ENCODE measurements at places on chromosomes 11 and 22.

DNA sequence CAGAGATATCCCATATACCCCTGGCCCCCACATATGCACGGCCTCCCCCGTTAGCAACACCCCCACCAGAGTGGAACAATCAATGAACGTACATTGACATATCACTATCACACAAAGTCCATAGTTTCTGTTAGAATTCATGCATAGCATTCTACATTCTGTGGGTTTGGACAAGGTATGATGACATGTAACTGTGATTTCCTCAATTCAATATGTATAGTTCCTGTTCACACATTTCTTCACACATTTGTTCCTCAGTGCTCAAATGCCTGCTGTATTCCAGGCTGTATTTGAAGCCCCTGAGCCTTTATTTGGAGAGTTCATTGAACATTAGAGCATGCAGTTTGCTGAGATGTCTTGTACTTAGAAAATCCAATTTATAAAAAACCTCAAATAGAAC lies 69.9 kb downstream of the PTPRJ start:
- DNase-seq, result no peak

DNA sequence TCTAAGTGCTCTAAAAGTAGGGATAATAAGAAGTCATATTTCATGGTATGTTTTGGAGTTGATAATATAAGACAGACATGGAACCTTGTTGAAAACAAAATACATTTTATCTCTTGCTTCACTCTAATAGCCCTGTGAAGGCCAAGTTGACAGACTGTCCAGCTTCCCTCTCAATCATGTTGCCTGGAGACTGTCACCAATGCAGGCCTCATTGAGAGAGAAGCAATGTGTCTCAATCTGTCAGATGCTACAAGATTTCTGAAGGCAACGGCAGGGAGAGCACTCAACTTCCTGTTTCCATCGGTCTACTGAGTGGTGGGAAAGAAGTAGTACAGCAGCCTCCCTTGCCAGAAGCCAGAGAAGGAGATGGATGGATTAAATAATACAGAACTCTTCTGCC lies 23.6 kb upstream of the FJX1 start:
- DNase-seq, result no peak

GRCh38 chr11:106086135-106086534 lies 8.7 kb downstream of the AASDHPPT start:
- no peak for DNase-seq

GRCh38 chr11:66685276-66686099 lies 7.8 kb upstream of the RBM4B start:
- no peak for DNase-seq

- DNase-seq, result no peak
These were observed 84.8 kb downstream of the RTL6 start for GRCh38 chr22:44413211-44413610.

- no peak for DNase-seq
These were observed 659.9 kb upstream of the LUZP2 start for GRCh38 chr11:23836981-23837380.

DNA sequence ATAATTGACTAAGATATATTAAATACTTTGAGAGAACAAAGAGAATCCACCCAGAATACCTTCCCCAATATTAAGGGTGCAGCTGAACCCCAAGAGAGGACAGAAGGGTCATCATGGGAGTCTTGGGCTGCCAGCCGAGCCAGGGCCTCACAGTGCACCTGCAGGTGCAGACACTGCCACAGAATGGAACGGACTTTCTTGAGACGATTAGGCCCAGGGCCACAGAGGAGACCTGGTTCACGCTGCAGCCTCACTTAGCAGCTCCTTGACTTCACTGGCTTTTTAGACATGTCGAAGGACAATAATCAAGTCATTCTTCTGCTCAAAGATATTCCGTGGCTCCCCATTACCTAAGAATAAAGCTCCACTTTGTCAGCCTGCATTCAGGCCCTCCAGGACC lies 100.6 kb downstream of the PHF21B start:
- DNase-seq, result no peak

GRCh38 chr11:4459500-4459899 lies 10.4 kb downstream of the OR52K2 start:
- no peak for DNase-seq

DNA sequence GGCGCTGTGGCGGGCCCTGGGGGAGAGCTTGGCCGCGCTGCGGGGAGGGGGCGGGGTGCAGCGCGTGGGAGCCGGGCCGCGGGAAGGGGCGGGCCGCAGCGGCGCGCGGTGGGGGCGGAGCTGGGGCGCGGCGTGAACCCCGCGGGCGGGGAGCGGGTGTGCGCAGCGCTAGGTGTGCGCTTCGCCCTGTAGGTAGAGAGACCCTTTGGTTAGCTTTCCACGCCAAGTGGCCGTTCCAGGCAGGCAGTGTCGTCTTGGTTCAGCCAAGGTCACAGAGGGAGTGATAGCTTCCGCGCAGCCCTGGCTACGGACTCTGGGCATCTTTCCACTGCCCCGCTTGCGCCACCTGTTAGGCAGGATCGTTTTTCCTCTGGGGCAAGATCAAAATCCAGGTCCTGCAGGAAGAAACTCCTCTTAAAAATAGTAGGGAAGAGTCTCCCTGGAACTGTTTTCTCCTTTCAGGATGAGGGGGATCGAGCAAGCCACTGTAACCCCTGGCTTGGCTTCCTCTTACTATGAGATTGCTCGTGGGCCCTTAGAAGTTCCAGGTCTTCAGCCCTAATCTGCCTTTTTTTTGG lies 434 bp downstream of the BANF1 start:
- DNase-seq, result peak; percentile 65

- no peak for DNase-seq
These were observed 47.0 kb downstream of the STIM1 start for GRCh38 chr11:3902441-3902840.

- no peak for DNase-seq
These were observed 364.2 kb downstream of the TENM4 start for GRCh38 chr11:79076526-79077115.

DNA sequence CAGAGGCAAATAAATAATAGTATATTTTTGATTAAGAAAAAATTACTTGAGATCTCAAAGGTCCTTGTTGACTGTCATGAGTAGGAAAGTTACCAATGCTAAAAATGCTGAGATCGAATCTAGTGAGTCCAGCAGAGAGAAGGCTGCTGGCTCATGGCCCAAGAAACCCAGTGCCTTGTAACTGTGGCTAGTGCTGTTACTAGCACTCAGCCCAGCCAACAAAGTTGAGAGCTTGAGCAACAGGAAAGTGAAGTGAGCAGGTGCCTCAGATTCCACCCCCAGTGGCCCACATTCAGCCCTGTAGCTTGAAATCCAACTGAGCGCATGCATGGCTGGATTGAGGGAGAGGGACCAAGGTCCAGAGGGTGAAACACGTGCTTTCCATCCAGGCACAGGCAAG lies 398.2 kb downstream of the SHANK2 start:
- DNase-seq, result no peak

DNA sequence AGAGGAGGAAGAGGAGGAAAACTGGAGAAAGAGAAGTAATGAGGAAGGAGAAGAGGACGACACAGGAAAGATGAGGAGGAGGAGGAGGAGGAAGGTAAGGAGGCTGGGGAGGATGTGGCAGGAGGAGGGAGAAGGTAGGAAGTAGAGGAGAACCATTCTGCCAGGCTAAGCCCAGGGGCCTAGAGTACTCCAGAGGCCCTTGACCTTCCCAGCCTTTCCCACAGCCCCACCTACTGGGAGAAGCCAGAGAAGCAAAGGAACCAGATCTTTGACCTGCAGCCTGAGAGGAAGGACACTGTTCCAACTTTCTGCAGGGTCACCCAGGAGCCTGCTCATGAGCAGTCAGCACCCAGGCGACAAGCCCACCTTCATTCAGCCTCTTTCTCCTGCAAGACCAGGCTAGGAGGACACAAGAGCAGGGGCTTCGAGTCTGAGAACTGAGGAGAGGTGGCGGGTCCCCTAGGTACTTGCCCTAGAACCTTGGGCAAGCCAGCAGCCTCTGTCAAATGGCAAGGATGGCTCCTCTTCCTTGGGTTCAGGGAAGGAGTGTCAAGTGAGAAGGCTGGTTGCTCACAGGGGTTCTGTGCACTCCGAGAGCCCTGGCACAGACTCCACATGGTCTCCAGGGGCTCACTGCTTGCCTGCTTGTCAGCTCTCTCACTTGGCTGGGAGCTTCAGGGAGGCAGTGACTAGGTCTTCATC lies 27.9 kb upstream of the OAF start:
- DNase-seq, result no peak

GRCh38 chr11:34223021-34223813 lies 117.8 kb downstream of the NAT10 start:
- DNase-seq, result peak; percentile 64

DNA sequence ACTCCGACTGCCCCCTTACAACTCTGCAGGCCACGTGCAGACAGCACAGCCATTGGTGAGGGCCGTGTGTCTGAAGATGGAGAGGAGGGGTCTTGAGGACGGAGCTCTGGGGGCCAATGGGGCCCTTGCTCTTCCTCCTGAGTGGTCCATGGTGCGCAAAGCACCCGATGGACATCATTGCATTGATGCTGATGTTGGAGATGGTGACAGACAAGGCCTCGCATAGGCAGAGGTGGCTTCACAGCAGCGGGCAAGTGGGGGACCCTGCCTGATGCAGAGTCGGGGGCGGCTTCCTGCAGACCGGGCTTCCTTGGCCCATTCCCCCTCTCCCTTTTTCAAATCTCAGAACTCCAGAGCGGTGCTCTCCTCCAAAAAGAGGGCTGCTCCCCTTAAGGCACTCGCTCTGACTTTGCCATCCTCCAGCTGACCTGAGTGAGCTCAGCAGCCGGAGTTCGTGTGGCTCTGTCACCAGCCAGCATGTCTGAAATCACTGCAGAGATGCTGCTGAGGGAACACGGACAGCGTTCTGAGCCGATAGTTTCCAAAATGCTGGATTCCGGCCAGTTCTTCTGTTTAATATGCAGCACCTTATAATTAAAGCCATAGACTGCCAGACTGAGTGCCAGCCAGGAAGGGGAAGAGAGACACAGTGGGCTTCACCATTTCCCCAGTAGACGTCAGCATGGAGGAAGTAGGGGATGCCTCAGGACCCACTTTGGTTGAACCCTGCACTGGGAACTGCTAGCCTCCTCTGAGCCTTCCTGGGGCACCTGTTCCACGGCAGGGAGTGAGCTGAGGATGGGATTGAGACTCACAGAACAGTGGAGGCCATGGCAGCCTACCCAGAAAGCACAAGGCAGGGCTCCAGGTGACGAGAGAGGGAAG lies 278.2 kb downstream of the BRD1 start:
- no peak for DNase-seq

GRCh38 chr11:116700586-116701220 lies 72.1 kb downstream of the BUD13 start:
- DNase-seq, result no peak

- no peak for DNase-seq
These were observed 985 bp downstream of the MPZL2 start for GRCh38 chr11:118263112-118263511.

GRCh38 chr11:91222830-91223229 lies 1000.0 kb upstream of the CHORDC1 start:
- no peak for DNase-seq

- no peak for DNase-seq
These were observed 686 bp downstream of the USP2 start for GRCh38 chr11:119380827-119381180.

DNA sequence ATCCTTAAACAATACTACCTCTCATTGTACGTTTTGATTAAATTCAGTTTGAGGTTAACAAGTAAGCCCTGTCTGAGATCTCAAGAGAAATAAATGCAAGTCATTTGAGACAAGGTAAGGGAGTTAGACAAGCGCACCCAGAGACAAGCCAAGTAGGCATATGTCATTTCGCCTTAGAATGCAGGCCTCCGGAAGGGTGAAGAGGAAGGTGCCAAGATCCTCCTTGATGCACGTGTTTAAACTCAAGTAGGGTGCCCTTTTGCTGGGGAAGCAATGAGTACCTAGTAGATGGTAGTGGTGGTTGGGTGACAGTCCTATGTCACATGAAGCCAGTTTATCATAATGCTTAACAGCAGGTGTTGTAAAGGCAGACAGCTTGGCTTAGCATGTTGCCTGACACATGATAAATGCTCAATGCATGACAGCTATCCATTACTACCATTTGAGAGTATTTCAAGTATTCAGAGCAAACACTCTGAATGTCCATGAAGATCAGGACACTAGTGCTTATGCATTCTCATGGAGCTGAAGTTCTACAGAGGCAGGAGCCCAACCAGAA lies 415.9 kb downstream of the TMEM135 start:
- DNase-seq, result no peak

DNA sequence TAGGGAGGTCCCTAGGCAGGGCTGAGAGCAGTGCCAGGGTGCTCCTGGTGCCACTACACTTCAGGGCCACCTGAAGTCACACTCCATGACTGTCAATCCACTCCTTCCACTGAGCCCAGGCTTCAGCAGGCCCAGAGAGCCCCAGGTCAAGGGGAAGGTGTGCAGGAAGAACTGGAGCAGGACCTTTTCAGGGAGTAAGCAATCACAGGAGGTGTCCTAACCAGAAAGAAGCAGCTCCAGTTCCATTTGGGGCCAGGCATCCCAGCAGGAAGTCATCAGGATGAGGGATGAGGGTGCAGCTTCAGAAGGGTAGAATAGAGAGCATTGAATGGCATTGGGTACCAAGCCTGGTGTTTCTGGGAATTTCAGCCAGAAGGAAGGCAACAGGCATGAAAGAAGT lies 556.5 kb downstream of the INSC start:
- no peak for DNase-seq

- peak; percentile 39 for DNase-seq
These were observed 40.3 kb downstream of the ARHGAP42 start for GRCh38 chr11:100727410-100727809.

DNA sequence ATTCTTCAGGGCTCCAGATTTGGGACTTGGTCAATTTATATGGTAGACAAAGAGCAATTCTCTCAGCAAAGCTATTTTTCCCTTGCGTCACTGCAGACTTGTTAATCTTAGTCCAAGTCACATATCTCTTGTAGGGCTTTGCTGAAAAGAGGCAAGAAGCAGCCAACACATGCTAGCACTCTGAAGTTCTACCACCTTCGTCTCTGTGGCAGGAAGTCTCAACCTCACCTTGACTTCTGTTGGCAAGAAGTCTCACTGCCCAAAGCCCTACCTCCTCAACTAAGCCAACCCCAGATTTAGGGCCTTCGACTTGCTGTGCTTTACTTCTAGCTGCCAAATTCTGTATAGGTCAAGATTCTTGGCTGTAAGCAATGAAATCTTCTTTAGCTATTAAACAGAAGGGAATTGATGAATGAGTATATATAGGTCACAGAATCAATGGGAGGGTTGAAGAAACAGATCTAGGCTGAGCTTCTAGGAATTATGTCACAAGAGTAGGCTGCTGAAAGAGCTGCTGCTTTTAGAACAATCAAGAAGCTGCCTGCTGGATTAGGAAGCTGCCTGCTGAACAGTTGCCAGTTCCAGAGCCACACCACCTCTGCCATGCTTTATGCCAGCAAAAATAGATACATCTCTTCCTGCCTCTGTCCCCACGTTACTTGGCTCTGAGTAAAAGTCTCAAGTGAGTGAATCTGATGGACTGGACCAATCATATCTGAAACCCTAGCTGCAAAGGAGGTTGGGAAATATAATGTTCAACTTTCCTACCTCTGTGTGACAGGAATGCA lies 17.6 kb upstream of the NCR3LG1 start:
- no peak for DNase-seq

DNA sequence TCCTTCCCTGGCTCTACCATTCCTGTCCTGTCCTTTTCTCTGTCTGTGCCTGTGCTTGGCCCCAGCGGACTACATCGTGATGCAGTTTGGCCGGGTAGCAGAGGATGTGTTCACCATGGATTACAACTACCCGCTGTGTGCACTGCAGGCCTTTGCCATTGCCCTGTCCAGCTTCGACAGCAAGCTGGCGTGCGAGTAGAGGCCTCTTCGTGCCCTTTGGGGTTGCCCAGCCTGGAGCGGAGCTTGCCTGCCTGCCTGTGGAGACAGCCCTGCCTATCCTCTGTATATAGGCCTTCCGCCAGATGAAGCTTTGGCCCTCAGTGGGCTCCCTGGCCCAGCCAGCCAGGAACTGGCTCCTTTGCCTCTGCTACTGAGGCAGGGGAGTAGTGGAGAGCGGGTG lies 20.4 kb downstream of the TUB start:
- DNase-seq, result no peak
